ENCODE measurements at places on chromosomes 6 and 20. TPM values are rescaled to one million over a fixed set of nuclear protein-coding genes. Genes with fewer than 3 reads are reported as not detected.

DNA sequence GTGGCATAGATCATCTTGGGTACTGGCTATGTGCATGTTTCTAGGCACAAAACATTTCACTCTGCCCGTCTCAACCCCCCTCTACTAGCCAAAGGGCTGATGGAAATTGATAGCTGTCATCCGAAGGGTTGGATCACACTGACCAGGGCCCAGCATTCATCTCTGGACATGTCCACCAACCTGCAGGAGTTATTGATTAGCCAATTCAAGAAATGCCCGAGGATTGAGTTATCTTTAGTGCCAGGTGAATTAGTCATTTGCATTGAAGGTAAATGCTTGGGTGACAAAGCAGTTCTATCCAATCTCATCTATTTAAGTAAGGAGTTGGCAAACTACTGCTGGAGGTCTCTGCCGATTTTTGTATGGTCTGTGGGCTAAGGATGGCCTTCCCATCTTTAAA is 80.1 kb downstream of the CD164 start:
- H3K27me3 ChIP-seq = no peaks in the 10 kb centered on the region
- no peak for DNase-seq
- H3K4me1 ChIP-seq = no peaks in the 10 kb centered on the region
- H3K27ac ChIP-seq = no peak overlapping the region
- no peaks in the 10 kb centered on the region for H3K36me3 ChIP-seq
- no peak overlapping the region for H3K4me3 ChIP-seq

GRCh38 chr6:156347246-156347645 is 429.9 kb upstream of the ARID1B start:
- H3K27ac ChIP-seq = no peak overlapping the region
- H3K36me3 ChIP-seq = no peaks in the 10 kb centered on the region
- H3K4me1 ChIP-seq = no peaks in the 10 kb centered on the region
- no peaks in the 10 kb centered on the region for H3K27me3 ChIP-seq

Gene PPP1R3G
- total RNA-seq = 0.37 TPM

Gene SLC22A1
- 2.5 TPM for total RNA-seq

Gene HDGFL1
- not detected for total RNA-seq
